Activated CD4-positive, alpha-beta T cell treated with anti-CD3 and anti-CD28 coated beads, Interleukin-2, amount 50 U/mL, for 1 hour (primary cell): ENCODE measurements at places on chromosomes 16 and 17.
A peak's percentile ranks its signal among the peaks of the same experiment; 100 is the strongest.

DNA sequence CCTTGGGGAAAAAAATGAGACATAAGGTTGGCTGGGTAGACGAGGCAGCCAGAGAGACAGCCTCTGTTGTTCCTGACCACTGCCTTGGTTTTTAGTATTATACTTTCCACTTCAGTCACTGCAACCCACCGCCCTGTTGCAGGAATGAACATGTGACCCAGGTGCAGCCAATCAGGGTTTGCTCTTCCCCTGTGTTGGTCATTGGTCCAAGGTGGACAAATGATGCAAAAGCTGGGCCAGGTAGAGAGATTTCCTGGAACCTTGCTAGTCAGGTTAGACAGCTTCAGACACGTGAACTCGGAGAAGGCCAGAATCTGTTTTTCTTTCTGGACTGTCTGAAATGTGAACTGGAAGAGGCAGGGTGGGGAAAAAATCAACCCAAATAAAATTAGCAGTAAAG is 452.4 kb upstream of the RBFOX1 start:
- no peak for DNase-seq

- no peak for DNase-seq
Measured at GRCh38 chr17:28986714-28987655, 18.8 kb downstream of the SEZ6 start.

DNA sequence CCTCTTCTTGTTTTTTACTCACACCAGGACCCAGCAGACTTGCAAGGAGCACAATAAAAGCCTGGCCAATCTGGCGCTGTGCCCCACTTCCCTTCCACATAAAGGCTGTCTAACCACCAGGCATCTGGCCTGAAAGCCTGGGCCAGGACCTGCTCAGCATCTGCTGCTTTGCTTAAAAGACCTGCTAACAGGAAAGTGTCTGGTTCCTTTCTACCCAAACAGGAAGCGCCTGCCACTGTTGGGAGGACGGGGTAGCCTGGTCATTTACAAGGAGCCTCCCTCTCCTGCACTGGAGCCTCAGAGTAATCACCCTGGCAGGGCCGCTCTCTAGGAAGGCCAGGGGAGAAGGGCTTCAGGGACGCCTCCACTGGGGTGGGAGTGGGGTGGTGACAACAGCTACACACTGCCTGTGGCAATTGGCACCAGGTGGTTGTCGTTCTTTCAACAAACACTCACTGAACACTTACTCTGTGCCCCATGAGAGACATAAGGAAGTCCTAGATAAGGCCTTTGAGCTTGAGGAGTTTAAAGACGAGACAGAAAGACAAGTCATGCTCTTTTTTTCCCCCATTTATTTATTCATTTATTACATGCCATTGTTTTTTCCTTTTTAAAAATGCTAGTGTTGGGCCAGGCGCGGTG is 6.3 kb upstream of the MMP28 start:
- DNase-seq: peak; percentile 8

GRCh38 chr16:28839899-28840298 is 6.2 kb downstream of the TUFM start:
- no peak for DNase-seq

DNA sequence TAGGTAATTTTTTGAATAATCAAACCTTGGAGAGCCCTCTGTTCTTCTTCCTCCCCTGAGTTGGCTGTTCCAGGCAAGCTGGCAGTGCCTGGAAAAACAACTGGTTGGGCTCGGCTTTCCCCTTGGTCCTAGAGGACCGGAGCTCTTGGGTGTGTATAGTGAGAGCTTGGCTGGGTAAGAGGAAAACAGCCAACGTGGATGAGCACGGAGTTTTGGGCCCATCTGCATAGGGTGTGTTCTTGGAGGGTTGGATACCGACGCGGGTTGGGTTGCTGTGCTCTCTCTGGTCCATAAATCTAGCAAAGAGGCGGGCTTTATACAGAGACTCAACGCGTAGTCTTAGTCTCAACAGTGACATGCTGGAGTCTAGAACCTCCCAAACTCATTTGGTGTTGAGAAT is 23.2 kb downstream of the ITGB3 start:
- no peak for DNase-seq

DNA sequence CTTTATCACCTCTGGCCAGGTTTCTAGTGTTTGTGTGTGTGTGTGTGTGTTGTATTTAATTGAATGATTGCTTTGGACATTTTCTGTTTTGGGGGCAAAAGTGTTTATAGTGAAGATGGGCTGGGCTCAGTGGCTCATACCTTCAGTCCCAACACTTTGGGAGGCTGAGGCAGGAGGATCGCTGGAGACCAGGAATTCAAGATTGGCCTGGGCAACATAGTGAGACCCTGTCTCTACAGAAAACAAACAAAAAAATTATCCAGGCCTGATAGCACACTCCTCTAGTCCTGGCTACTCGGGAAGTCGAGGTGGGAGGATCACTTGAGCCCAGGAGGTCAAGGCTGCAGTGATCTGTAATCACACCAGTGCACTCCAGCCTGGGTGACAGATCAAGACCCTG is 37.5 kb downstream of the RPA1 start:
- DNase-seq: no peak

DNA sequence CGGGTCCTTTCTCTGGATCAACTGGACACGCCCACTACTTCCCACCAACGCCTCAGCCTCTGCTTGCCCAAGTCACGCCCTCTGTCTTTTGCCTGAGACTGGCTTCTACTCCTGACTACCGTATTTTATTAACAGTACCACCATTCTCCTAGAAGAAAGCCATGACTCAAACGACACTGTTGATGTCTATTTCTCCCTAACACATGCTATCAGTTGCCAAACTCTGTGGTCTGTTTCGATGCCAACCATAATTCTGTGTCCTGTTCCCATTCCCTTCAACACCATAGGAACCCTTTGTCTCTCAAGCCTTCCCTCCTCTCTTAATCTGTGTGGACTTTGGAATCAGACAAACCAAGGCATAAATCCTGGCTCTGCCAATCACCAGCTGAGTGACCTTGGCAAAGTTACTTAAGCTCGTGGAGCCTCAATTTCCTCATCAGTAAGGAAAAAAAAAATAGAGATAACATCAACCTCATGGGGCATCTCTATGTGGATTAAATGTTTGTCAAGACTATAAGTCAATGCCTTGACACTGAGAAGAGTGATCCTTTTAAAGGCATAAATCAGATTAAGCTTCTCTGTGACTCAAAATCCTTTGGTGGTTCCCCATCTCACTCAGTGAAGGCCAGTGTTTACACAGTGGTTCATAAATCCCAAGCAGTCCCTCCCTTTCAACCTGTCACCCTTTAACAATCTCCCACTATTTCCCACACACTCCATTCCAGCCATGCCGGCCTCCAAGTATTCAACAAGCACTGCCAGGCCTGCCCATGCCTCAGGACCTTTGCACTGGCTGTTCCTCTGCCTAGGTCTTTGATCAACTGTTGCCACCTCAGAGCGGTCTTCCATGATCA is 45.6 kb downstream of the ERN1 start:
- DNase-seq: no peak

DNA sequence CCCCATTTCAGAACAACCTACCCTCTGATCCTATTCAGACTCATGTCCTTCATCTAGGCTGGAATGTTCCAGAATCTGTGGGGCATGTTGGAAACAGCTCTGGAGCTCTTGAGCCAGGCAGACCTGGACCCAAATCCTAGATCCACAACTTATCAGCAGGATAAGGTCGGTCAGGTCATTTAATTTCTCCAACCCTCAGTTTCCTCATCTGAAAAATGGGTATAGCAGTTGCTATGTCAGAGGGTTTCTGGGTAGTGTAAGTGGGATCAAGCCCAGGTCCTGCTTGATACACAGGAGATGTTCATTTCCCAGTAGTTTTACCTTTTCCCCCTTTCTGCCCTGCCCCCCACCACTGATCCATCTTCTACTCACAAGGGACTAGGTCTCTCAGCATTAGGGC is 12.0 kb downstream of the SLC6A2 start:
- DNase-seq: no peak

DNA sequence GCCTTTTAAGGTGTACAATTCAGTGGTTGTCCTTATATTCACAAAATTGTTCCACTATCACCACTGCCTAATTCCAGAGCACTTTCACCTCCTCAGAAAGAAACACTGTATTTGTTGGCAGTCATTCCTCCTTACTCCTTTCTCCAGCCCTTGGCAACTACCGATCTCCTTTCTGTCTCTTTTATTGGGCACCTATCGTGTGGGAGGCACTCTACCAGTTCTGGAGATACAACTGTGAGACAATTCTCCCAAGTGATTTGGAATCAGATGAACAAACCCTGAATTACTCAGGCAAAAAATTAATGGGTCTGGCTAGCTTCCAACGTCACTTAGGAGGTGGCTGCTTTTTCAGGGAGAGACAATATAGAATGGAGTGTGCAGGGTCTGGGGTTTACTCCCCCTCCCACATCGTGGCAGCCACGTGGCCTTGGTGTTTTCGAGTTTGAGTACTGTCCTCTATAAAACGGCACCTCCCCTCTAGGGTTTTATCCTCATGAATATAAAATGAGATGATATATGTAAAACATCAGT is 63.9 kb downstream of the SHISA9 start:
- DNase-seq: no peak

DNA sequence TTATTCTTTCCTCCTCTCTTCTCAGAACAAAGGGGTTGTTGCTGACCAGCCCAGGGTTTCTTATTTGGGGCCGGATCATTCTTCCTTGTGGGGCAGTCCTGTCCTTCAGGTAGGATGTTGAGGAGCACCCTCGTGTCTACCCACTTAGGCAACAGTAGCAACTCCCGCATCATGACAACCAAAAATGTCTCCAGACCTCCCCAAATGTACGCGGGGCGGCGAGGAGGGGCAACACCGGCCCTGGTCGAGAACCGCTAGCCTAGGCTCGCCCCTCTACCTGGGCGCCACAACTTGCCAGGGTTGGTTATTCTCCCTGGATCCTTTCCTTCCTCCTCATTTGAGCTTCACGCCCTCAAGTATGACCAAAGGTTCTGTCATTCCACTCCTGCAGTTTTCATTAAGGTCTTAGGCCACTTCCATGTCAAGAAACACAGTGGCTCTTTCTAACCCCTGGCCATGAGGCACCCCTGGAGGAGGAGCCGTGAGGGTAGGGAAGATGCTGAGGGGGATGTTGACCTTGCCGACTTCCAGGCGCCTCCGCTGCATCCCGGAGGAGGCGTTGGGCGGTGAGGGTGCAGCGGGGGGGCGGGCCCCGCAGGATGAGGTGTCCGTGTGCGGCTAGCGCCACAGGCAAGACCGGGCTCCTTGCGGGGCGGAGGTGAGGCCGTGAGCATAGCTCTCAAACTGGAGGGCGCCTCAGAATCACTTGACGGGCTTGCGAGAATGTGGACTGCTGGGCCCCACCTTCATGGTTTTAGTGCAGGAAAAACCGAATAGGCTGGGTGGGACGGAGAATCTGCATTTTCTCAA is 712 bp upstream of the SPECC1 start:
- DNase-seq: peak; percentile 3

DNA sequence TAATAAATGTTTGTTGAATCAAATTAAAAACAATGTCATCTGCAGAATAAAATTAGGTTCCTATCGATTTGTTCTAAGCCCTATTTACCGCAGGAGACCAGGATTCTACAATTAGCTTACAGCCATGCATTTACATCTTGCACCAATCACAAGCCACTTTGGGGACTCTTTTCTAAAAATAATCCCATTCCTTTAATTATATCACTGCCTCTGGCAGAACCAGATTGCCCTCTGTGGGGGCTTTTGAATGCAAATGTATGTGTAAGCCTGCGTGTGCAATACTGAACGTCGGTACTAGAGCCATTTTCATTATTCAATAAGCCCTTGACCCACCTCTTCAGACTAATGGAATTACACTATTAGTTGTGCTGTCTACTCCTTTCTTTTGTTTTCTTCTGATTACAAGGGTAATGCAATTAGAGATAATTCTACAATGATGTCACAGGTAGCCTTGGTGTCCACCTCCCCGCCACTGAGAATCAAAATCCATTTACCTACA is 391.3 kb upstream of the XYLT1 start:
- DNase-seq: no peak

- no peak for DNase-seq
Measured at GRCh38 chr16:13909872-13910303, 10.1 kb upstream of the ERCC4 start.

DNA sequence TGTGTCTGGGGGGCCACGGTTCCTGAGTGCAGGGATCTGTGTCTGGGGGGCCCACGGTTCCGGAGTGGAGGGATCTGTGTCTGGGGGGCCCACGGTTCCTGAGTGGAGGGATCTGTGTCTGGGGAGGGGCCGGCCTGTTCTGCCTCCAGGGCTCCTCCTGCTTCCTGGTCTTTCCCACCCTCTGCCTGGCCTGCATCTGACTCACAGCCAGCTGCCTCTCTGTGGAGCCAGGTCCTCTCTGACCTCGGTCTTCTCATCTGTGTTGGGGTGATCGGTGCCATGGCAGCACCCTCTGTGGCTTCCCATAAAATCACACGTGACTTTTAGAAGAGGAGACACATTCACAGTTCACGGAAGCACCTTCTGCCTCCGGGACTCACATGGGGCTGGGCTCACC is 50.3 kb downstream of the ZFPM1 start:
- DNase-seq: no peak

DNA sequence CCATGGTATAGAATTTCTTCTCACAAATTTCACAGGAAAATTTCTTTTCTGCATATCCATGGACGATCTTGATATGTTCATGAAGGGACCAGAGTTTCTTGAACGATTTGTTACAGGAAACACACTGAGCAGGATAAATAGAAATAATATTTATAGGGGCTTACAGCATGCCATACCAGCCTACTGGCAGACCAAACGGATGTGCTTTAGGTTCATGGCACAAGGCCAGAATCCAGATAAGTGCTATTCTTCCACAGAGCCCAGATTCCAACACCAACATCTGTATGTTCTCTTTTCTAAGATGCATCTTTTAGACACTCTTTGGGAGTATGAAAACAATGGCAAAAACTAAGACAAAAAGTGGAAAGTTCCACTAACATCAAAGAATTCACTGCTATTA is 49.3 kb downstream of the ZNF652 start:
- DNase-seq: no peak

DNA sequence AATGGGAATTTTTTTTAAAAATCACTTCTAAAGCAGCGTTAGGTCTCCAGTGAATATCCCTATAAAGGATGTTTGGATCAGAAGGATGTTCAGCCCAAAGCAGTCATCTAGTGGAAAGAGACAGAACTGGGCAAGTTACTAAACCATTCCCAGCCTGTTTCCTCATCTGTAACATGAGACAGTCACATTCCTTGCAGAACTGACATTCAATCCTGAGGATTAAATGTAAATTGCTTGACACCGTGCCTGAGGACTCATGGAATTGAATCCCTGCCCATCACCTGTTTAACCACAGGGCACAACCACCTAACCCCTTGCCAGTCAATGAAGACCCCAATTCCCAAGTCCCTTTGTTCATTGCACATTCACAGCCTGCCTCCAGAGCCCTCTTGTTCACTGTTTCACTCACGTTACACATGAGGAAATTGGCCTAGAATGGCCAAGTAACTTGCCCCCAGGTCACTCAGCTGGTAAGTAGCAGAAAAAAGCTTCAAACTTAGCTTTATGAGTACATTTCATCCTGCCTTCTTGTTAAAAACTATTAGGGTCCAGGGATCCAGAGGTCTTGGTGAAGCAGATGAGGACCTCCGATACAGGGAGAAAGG is 1.4 kb downstream of the CMTM2 start:
- DNase-seq: no peak

- no peak for DNase-seq
Measured at GRCh38 chr17:78366109-78366848, 6.4 kb upstream of the SOCS3 start.
